Activated T-cell treated with anti-CD3 and anti-CD28 coated beads for 1 hour (primary cell): ENCODE measurements at places on chromosomes 16 and 17.

DNA sequence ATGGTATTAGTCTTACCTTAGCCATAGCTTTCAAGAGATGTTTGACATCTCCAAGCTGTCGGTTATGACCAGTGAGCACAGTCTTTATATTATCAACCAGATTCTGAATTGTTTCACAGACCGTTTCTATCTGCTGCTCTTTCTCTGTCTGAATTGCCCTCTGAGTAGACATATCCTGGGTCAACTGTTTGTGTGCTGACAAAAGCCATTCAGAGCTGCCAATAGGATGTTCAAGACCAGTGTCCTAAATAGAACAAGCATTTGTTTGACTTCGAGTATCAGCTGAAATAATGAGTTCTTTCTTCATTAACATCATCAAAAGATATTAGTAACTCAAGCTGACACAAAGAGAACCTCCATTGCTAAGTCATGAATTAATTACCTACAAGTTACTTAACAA, 14.9 kb upstream of the ARL6IP1 start:
- no peak for DNase-seq

GRCh38 chr17:76232342-76232741, 8.0 kb downstream of the RNF157 start:
- no peak for DNase-seq

DNA sequence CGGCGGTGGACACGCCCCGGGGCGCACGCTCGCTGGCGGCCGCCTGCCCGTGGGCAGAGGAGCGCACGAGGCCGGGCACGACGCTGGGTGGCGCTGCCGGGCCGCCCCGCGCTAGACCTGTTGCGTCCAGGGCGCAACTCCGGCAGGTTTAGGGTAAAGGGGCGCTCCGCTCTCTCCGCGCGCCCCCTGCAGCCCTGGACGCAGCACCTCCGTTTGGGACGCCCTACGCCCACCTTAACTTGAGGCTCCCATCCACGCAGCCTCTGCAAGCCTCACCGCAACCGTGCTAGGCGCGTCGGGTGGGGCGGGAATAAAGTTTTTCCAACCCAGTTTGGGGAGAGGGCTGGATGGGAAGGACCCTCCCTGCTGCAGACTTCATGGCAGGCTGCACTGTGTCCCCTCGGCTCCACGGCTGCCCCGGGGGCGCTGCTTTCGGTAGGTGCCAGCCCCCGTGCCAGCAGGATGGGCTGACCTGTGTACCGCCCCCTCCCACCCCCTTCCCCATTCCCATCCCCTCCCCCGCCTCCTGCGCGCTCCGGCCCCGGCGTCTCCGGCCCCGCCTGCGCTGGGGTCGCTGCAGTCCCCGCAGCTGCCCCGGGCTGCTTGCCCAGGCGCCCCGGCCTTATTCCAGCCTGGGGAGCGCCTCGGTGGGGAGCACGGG, at the start of gene SYT17:
Gene SYT17, plus strand, starts transcription at position 531 of the 661 bp plus-strand sequence. CDS start 407 bp downstream, outside the sequence.
- DNase-seq: no peak

- DNase-seq: no peak
These were observed 41.7 kb downstream of the WDR59 start for GRCh38 chr16:74942977-74943918.

- DNase-seq: no peak
These were observed 640.1 kb upstream of the CDH8 start for GRCh38 chr16:62676306-62676705.

- no peak for DNase-seq
These were observed 4.4 kb upstream of the ARMC7 start for GRCh38 chr17:75105126-75106080.

DNA sequence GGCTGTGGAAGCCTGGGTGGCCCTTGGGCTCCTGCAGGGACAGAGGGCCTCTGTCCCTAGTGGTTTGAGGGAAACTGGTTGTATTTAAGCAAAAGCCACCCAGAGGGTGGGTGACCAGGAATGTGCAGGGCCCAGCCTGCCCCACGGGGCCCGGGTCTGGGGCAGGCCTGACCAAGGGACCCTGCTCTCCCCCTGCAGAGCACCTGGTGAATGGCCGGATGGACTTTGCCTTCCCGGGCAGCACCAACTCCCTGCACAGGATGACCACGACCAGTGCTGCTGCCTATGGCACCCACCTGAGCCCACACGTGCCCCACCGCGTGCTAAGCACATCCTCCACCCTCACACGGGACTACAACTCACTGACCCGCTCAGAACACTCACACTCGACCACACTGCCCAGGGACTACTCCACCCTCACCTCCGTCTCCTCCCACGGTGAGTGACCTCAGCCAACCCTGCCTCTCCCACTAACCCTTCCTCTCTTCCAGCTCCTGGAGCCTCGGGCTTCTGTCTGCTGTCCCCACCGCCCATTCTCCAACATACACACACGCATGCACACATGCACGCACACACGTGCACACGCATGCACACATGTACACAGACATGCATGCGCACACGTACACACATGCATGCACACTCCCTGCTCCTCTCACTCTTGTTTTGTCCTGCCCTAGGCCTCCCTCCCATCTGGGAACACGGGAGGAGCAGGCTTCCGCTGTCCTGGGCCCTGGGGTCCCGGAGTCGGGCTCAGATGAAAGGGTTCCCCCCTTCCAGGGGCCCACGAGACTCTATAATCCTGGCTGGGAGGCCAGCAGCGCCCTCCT, 10.4 kb downstream of the GALK1 start:
- no peak for DNase-seq

GRCh38 chr17:46135126-46135812, 58.0 kb downstream of the KANSL1 start:
- DNase-seq: no peak
